Aorta (tissue), 5 donors: ENCODE measurements at places on chromosomes 3 and 15. TPM values are rescaled to one million over a fixed set of nuclear protein-coding genes. Genes with fewer than 3 reads are reported as not detected.

DNA sequence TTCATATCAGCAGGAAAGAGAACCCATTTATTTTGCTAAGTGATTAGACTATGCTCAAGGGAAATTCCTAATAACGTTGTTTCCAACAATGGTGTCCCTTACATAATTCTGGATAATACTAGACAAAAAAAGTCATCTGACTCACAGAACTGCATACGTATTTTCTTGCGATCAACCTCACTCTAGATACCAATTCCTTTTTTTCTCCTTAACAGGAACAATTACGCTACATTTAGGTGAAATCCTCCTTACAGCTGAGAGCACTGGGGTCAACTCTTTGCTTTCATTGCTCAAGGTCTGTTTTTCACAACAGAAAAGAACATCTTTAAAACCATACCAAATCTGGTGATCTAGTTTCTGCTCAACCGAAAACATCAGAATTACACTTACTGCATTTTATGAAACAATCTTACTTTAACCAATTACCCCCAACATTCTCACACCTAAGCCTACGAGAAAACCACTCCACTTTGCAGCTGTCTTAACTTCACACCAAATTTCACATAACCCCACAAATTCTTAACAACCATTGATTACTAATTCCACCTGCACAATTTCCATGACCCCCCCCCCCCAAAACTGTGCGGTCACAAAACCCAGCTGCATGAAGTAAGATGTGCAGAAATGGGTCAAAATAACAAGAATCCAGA lies 61.2 kb upstream of the ICE2 start:
- H3K4me1 ChIP-seq = no peaks in the 10 kb centered on the region
- no peak overlapping the region for H3K27ac ChIP-seq
- H3K36me3 ChIP-seq = no peaks in the 10 kb centered on the region
- no peak for DNase-seq

- no peak overlapping the region for H3K27ac ChIP-seq
- H3K36me3 ChIP-seq = no peaks in the 10 kb centered on the region
- DNase-seq = no peak
- no peaks in the 10 kb centered on the region for H3K27me3 ChIP-seq
Measured at GRCh38 chr3:27681249-27681748, 40.8 kb downstream of the EOMES start.

DNA sequence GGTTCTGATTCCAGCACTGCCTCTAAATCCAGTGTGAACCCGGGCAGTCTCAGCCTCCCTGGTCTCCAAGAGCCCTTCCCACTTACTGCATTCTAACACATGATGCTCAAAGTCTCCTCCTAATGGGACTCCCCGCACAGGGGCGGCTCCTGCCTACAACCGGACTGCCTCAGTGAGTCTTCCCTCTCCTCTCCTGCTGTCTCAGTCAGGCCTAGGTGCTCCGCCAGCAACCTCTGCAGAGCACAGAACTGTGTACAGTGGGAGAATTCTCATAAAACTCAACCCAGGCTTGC lies 28.9 kb downstream of the TBC1D2B start:
- H3K36me3 ChIP-seq = peaks cover 7% of the 10 kb centered on the region
- H3K4me3 ChIP-seq = no peak overlapping the region
- H3K27me3 ChIP-seq = no peaks in the 10 kb centered on the region
- no peak overlapping the region for H3K27ac ChIP-seq
- no peaks in the 10 kb centered on the region for H3K4me1 ChIP-seq

GRCh38 chr3:58665405-58665804 lies 1.2 kb downstream of the FAM3D start:
- no peaks in the 10 kb centered on the region for H3K27me3 ChIP-seq
- H3K27ac ChIP-seq = no peak overlapping the region
- H3K36me3 ChIP-seq = no peaks in the 10 kb centered on the region
- no peak for DNase-seq

DNA sequence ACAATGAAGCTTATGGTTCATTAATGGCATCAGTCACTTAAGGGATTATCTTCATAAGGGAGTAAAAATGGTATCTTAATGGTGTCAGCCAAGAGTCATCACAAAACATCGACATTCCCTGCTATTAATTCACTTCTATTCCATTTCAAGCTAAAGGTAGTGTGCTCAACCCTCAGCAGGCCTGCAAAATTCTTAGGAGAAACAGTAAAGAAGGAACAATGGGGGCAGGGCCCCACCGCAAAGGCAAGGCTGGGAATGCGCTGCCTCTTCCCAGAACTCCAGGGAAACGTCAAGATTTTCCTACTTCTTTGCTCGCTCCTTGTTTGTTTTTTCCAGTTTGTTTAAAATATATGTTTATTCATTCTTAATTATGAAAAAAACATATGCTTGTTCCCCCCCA lies 187.3 kb upstream of the TSC22D2 start:
- H3K4me3 ChIP-seq = peak overlapping the region; percentile 15
- H3K4me1 ChIP-seq = no peaks in the 10 kb centered on the region
- no peaks in the 10 kb centered on the region for H3K36me3 ChIP-seq
- no peak overlapping the region for H3K27ac ChIP-seq

- H3K4me3 ChIP-seq = no peak overlapping the region
- DNase-seq = no peak
- no peaks in the 10 kb centered on the region for H3K27me3 ChIP-seq
- no peaks in the 10 kb centered on the region for H3K4me1 ChIP-seq
- no peak overlapping the region for H3K27ac ChIP-seq
Measured at GRCh38 chr3:133361011-133361410, 38.8 kb upstream of the BFSP2 start.

DNAJC19 gene
- polyA plus RNA-seq = 70.2 TPM

COL6A5 gene
- not detected for polyA plus RNA-seq

DNA sequence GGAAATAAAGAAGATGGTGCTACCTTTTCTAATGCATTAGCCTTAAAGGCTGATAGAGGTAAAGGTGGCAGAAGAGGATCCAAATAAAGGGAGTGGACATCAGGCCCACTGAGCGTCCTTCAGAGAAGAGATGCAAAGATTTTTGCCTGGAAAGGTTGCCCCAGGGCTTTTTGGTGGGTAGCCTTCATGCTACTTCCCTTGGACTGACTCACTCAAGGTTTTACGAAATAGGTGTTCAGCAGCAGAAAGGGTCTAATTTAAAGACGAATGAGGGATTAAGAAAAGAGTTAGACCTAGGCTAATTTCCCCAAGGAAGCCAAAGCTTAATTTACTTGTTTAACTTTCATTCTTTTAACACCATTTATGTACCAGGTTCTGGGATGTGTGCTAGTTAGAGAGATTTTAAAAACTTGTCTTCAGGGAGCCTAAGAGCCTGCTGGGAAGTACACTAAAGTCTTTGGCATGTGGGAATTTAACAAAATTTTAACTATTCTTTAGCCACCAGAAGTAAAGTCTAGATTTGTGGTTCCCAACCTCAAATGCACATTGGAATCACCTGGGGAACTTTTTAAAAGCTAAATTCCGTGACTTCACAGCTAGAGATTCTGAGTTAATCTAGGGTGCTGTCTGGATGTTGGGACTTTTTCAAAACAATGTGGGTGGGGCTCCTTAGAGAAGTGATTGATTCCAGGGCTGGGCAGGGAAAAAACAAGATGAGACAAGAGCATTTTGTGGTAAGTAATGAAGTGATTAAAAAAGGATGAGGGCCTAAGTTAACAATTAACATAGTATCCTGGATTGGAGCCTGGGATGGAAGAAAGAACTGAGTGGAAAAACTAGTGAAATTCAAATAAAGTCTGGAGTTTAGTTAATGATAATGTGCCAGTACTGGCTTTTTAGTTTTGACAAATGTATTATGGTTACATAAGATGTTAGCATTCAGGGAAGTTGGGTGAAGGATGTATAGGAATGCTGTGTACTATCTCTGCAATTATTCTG lies 3.4 kb downstream of the IL20RB start:
- no peak overlapping the region for H3K4me3 ChIP-seq
- no peaks in the 10 kb centered on the region for H3K27me3 ChIP-seq
- no peaks in the 10 kb centered on the region for H3K36me3 ChIP-seq
- no peak overlapping the region for H3K27ac ChIP-seq
- no peaks in the 10 kb centered on the region for H3K4me1 ChIP-seq
- no peak for DNase-seq

GRCh38 chr3:57061556-57061955 lies 1.1 kb downstream of the SPATA12 start:
- DNase-seq = no peak
- no peak overlapping the region for H3K27ac ChIP-seq
- no peaks in the 10 kb centered on the region for H3K27me3 ChIP-seq
- H3K36me3 ChIP-seq = no peaks in the 10 kb centered on the region

GP5 gene
- polyA plus RNA-seq = 0.15 TPM

GRCh38 chr15:48865370-48866079 lies 12.4 kb upstream of the EID1 start:
- H3K4me3 ChIP-seq = no peak overlapping the region
- no peak overlapping the region for H3K27ac ChIP-seq
- no peak for DNase-seq
- H3K4me1 ChIP-seq = no peaks in the 10 kb centered on the region
- H3K36me3 ChIP-seq = peaks cover 2% of the 10 kb centered on the region

PIGBOS1 gene
- 21.7 TPM for polyA plus RNA-seq

DNA sequence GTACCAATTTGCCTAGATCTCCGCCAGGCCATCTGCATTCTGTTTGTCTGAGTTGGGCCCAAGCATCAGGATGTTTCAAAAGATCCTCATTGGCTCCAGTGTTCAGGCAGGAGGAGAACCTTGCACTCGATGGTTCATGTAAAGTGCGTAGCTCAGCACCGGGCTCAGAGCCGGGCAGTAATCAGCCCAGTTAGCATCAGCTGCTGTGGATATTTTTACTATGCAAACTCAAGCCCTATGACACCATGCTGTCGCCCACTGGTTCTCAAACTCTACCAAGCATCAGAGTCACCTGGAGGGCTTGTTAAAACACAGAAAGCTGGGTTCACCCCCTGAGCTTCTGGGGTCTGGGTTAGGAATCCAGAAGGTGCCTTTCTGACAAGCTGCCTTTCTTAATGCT lies 310.8 kb downstream of the SHQ1 start:
- no peak for DNase-seq
- H3K4me1 ChIP-seq = no peaks in the 10 kb centered on the region
- no peaks in the 10 kb centered on the region for H3K36me3 ChIP-seq
- no peaks in the 10 kb centered on the region for H3K27me3 ChIP-seq
- no peak overlapping the region for H3K27ac ChIP-seq

- H3K27ac ChIP-seq = no peak overlapping the region
- no peaks in the 10 kb centered on the region for H3K27me3 ChIP-seq
- DNase-seq = no peak
- no peaks in the 10 kb centered on the region for H3K36me3 ChIP-seq
Measured at GRCh38 chr3:105811518-105812193, 57.2 kb downstream of the CBLB start.

- H3K4me3 ChIP-seq = no peak overlapping the region
- H3K36me3 ChIP-seq = no peaks in the 10 kb centered on the region
- no peaks in the 10 kb centered on the region for H3K4me1 ChIP-seq
- no peak overlapping the region for H3K27ac ChIP-seq
- H3K27me3 ChIP-seq = no peaks in the 10 kb centered on the region
Measured at GRCh38 chr15:94174399-94174802, 57.0 kb upstream of the MCTP2 start.

DNA sequence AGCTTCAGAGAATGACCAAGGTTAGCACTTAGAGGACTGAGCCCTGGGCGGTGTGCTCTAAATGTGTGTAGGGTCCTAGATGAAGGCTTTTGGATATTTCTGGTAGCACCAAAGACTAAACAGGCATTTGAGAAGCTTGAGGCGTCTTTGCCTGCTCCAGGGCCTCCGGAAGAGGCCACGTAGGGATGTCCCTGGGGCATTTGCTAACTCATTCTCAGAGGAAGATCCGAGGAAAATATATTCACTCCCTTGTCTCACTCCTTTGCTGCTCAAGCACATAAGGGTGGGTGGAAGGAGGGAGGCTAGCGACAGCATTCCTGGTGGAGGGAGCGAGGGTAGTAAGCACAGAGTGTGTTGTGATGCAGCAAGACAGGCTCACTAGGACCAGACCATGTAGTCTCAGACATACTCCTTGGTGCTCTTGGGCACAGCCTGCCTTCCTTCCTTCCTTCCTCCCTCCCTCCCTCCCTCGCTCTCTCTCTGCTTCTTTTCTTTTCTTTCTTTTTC lies 38.5 kb upstream of the XCR1 start:
- no peak overlapping the region for H3K4me3 ChIP-seq
- H3K27me3 ChIP-seq = no peaks in the 10 kb centered on the region
- H3K27ac ChIP-seq = no peak overlapping the region
- H3K4me1 ChIP-seq = no peaks in the 10 kb centered on the region

GRCh38 chr3:141878817-141879216 lies 2.4 kb downstream of the ATP1B3 start:
- H3K4me1 ChIP-seq = peaks cover 1% of the 10 kb centered on the region
- DNase-seq = no peak
- H3K27ac ChIP-seq = peak overlapping the region; percentile 48
- no peak overlapping the region for H3K4me3 ChIP-seq
- no peaks in the 10 kb centered on the region for H3K36me3 ChIP-seq
- no peaks in the 10 kb centered on the region for H3K27me3 ChIP-seq

- DNase-seq = no peak
- no peaks in the 10 kb centered on the region for H3K4me1 ChIP-seq
- no peak overlapping the region for H3K4me3 ChIP-seq
- H3K36me3 ChIP-seq = peaks cover 4% of the 10 kb centered on the region
Measured at GRCh38 chr3:64002233-64002632, 21.1 kb downstream of the PSMD6 start.

DNA sequence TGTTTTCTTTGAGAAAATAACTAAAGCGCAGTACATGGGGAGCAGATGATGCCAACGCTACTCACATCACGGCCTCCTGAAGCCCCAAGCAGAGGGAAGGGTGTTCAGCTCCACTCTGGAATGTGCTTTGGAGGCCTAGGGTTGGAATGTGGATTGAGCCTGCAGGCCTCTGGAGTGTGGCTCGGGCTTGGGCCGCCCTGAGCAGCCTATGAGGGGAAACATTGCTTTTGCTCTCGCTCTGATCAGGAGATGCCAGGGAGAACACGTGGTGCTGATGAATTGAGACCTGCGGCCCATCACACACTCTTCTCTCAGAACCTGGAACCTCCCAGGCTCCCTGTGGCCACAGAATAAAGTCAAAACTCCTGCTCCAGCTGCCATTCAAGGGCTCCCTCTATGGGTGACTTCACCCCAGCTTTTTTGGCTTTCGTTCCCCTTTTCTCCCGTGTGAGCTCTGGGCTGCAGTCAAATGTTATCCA lies 23.3 kb downstream of the CCDC13 start:
- H3K27ac ChIP-seq = peak overlapping the region; percentile 61
- peaks cover 8% of the 10 kb centered on the region for H3K4me1 ChIP-seq
- no peak overlapping the region for H3K4me3 ChIP-seq
- no peaks in the 10 kb centered on the region for H3K36me3 ChIP-seq

CD200 gene
- polyA plus RNA-seq = 15.8 TPM

GRCh38 chr3:165642761-165643420 lies 194.3 kb downstream of the BCHE start:
- H3K36me3 ChIP-seq = no peaks in the 10 kb centered on the region
- no peaks in the 10 kb centered on the region for H3K27me3 ChIP-seq
- H3K4me1 ChIP-seq = no peaks in the 10 kb centered on the region
- H3K27ac ChIP-seq = peak overlapping the region; percentile 44
